ENCODE measurements at places on chromosomes 5 and 9.
A peak's percentile ranks its signal among the peaks of the same experiment; 100 is the strongest.

DNA sequence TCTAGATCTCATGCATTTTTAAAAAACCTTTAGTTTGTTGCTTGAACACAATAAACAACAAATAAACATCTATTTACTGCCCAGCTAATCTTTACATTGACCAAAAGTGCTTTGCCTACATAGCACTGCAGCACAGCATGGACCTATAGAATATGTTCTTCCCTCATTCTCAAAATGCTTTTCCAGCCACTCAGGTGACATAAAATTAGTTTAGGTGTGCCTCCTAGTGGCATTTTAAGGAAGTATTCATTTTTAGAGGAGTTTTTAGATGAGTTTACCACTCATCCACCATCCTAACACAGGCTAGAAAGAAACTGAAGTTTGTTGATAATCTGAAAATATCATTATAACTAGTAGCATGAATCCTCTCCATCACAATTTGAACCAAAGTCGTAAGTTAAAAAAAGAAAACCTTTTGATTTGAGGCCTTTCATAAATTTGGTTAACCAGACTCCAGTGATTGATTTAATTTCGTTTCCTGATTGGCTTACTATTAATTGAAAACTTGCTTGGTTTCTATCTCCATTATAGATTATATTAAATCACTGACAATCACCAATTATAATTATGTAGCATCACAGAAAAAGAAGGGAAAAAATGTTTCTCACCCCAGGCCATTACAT lies 12.6 kb downstream of the PLGRKT start:
- DNase-seq = no peak

- no peak for DNase-seq
Measured at GRCh38 chr9:28407351-28407750, 834.1 kb upstream of the C9orf72 start.

DNA sequence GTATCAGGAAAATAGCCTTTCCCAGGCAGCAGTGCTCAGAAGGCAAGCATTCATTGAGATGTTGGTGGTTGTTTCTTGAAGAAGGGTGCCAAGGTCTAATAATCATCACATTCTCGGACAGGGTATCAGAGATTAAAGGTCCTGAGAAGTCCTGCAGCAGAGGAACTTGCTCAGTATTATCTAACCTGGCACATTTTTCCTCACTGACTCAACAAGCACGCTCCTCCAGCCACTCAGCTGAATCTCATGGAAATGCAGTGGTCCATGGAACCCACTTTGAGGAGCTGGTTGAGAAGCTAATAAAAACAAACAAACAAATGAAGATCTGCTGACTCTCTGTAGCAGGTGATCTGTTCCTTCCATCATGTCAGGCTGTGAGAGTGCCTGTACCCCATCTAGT lies 35.3 kb upstream of the ICE1 start:
- DNase-seq = no peak

DNA sequence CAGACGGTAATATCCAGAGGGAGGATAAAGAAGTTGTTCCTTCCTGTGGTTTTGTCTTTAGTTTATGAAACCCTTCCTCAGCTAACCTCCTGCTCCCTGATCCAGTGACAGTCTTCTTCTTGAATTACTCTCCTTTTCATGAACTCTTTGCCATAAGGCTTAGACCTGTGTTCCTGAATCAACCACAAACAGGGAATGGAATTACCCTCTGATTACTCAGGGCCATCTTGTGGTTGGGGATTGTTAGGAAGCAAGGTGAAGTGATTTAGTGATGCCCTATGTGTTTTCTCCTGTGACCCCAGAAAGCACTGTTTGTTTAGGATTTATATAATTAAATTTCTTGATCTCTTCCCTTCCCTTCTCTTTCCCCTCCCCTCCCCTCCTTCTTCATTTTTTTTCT lies 409.1 kb downstream of the TAF11L14 start:
- no peak for DNase-seq

DNA sequence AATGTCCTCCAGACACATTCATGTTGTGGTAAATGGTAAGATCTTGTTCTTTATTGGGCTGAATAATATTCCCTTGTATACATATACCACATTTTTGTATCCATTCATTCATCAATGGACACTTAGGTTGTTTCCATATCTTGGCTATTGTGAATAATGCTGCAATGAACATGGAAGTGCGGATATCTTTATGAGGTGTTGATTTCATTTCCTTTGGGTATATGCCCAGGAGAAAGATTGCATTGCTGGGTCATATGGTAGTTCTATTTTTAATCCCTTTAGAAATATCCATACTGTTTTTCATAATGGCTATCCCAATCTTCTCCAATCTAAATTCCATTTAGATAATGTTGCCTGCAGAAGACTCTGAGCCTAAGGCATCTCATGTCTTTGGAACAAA lies 78.0 kb upstream of the TNC start:
- DNase-seq = no peak

GRCh38 chr5:132684922-132685720 lies 11.3 kb downstream of the IL4 start:
- no peak for DNase-seq

DNA sequence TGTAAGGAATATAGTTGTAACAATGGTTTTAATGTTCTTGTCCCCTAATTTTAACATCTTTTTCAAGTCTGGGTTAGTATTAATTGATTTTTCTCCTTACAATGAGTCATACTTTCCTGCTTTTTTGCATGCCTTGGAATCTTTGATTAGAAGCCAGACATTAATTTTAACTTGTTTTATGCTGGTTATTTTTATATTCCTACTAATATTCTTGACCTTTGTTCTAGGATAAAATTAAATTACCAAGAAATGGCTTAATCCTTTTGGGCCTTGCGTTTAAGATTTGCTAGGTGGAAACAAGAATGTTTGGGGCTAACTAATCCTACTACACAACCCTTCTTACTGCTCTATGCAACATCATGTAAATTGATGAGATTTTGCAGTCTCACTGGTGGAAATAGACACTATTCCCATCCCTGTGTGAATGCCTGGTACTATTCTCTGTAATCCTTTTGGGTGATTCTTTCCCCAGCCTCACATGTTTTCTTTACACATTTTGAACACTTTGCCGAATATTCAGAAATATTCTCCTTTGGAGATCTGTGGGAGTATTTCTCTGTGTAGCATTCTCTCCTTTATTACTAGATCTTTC lies 47.2 kb downstream of the ZCCHC7 start:
- no peak for DNase-seq

GRCh38 chr5:166488560-166488959 lies 1802.9 kb upstream of the WWC1 start:
- DNase-seq = no peak

DNA sequence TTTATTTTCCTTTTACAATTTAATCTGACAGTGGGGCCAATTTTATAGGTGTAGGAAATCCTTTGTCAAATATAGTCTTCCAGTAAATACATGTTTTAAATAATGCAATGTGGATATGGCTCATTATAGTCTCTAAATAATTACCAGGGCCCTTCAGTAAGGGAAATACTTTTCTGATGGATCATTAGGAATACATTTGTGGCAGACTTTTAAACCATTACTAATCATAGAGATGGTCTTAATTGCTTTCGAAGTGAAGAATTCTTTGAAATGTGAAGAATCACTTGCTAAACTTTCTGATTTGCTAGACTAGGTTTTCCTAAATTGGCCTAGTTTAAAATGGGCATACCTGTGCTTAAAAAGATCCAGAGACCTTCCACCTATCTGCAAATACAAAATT lies 105.6 kb upstream of the ELL2 start:
- DNase-seq = no peak

GRCh38 chr9:6852243-6852963 lies 94.6 kb downstream of the KDM4C start:
- no peak for DNase-seq

- DNase-seq = no peak
Measured at GRCh38 chr5:127876384-127876783, 173.2 kb downstream of the CCDC192 start.

DNA sequence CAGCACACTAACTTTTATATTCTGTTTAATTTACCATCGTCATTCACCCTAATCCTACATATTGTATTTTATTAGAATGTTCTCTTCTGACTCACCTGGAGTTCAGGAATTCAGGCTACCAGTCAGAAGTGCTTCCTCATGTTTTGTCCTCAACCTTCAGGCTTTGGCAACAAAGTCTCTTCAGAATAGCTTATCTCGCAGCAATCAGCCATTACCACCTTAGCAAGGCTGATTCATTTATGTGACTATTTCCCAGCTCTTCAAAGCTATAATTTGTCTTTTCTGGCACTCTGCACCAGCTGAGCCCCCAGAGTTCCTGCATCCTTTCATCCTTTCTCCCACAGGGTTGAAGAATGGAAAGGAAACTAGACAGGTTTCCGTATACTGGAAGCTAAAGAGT lies 365.5 kb upstream of the CDH18 start:
- DNase-seq = no peak

DNA sequence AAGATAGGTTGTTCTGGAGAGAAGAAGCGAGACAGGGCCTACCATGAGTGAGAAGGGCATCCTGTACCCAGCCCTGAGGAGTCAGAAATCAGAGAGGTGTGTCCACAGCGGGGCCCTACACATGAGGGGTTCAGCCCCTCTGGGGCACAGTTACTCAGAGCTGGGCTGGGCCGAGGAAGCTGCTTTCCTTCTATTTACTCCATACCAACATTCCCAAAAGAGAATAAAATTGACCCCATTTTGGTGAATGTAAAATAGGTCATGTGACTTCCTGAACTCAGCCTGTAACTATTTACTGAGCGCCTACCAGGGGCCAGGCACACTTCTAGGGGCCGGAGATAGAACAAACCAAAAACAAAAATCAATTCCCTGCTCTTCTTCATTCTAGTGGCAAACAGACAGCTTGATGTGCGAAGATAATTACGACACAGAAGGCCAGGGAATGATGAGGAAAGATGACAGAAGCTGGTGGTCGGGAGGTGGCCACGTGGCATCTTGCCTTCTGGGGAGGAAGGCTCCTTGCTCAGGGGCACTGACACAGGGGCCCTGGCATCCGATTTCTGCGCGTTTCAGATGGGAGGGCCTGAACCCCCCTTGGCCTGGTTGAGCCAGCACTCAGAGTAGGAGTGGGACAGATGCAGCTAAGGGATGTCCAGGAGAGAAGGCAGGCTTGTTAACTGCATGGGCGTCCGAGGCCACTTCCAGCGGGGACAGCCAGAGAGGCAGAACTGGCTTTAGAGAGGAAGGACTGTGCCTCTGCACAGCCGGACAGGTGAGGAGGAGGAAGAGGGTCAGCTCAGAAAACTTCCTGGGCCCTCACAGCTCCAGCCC lies 121.8 kb downstream of the NSG2 start:
- peak; percentile 10 for DNase-seq

DNA sequence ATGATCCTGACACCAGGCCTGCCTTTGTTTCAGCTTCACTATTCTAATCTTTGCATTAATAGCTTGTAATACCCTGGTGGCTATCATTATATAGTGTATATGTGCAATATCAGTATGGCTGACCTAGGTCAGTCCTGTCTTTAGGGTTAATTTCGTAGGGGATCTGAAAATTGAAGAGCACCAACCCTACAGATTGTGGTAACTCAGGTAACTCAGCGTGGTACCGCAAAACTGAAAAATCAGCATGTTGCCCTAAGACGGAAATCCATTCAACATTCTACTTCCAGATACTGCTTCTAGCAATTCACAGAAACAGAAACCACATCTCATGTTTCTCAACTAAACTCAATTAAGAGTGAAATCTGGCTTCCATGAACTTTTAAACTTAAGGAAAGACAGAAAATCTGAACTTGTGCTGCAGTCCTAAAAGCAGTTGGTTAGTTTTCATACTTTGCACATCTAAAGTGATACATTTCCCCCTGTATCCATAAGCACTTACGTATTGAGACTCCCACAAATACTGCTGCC lies 78.3 kb downstream of the FNIP1 start:
- no peak for DNase-seq

DNA sequence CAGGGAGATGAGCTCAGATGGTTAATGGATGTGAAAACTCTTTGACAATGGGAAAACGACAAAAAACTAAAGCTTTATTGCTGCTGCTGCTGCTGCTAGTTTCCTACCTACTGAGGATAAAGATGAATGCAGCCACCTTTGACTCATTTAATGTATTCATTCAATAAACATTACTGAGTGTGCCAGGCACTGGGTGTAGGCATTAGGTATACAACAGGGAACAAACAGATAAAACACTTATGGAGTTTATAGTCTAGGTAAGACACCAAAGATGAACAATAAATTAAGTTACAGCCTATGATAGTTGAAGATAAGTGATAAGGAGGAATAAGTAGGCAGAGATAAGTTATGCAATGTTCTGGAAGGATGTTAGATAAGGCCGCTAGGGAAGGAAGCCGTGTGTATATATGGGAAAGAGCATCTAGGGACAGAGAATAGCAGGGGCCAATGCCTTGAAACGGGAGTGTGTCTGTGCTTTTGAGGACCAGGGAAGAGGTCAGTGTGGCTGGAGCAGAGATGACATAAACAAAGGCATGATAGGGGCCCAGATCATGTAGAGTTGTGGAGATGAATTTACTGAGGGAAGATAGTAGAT lies 477.6 kb downstream of the NTRK2 start:
- no peak for DNase-seq

DNA sequence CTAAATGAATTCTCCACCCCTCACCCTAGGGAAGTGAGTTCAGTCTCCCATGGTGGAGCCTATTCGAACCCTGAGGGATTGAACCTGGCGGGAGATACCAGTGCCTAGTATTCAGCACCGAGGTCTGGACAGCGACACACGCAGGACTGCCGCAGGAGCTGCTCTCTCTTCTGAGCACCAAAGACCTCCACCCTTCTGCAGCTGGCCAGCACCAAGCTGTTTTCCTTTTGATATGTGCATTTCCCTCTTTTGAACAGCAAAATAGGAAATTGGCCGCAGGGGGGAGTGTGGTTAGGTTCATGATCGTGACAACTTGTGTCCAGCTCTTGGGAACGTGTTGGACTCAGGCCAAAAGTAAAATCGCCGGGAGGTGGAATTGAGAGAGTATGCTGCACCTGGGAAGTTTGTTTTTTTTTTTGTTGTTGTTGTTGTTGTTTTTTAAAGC lies 1.2 kb upstream of the PCSK1 start:
- DNase-seq = peak; percentile 56

GRCh38 chr9:69671311-69671878 lies 776 bp downstream of the APBA1 start:
- DNase-seq = no peak

- DNase-seq = no peak
Measured at GRCh38 chr5:59079622-59080620, 497.0 kb downstream of the RAB3C start.

DNA sequence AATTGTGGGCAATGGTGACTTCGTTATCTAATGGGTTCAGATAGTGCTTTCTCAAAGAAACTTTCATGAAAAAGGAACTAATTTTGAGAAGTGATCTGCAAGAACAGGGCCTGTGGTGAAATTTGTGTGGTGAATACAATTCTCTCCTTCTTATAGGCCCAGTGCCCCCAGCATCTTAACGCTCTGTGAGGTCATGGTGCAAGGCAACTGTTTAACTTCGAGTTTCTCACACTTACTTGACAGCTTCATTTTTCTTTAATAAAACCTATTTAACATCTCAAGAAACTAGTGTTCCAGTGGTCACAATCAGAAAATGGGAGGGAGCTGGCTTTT lies 69.2 kb downstream of the FAM114A2 start:
- DNase-seq = no peak

GRCh38 chr5:2813678-2814077 lies 62.2 kb upstream of the IRX2 start:
- DNase-seq = no peak

All from mesothelial cell of epicardium (in vitro differentiated cells).